ENCODE measurements at places on chromosomes 12 and 14.

GRCh38 chr14:102603293-102603907 is 11.0 kb downstream of the RCOR1 start:
- no peak for DNase-seq

DNA sequence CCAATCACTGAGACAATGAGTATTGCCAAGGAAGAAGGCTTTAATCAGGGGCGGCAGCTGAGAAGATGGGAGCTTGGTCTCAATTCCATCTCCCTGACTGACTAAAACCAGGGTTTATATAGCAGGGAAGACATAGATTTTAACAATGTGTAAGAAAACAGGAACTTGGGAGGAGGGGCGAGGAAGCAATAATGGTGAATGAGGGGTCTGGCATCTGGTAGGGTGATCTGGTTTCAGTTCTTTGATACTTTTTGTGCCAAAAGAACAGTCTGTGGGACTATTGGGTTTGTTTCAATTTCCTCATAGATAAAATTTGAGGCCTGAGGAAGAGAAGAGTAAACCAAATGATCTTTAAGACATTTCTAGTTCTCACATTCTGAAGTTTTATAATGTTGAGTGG is 49.2 kb downstream of the FUT8 start:
- DNase-seq: no peak

DNA sequence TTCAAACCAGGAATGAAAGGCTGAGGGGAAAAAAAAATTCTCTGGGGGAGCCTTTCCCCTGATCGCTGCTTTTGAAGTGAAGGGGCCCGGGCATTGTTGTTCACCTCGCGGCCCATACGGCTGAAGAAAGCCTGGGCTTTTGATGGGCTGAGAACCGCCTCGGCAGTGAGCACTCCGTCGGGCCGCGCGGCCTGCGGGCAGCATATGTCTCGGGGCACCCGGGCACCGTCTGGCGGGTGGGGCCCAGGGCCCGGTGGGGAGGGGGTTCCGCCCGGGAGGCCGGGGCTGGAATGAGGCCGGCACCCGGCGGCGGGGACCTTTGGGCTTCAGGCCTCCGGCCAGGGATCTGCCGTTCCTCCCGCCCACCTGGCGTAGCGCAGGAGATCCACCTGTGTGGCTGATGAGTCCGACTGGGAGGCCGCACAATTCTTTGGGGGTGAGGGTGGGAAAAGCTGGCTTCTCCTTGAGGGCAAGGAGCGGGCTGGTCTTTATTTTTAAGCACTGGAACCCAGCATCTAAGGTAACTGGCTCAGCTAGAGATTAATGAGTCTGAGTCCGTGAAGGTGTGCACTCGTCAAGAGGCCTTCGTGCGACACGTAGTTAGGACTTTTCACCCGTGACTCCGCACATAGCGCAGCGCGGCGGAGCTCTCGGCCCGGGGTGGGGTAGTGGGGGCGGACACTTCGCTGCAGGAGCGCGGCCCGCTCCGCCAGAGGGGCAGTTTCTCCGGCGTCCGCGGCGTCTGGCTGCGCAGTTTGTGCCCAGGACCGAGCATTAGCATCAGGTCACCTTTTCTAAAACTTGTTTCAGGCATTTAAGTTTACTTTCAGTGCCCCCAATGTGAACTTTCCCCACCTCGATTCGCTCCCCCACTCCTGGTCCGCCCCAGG is 10.6 kb downstream of the FOXA1 start:
- DNase-seq: no peak

DNA sequence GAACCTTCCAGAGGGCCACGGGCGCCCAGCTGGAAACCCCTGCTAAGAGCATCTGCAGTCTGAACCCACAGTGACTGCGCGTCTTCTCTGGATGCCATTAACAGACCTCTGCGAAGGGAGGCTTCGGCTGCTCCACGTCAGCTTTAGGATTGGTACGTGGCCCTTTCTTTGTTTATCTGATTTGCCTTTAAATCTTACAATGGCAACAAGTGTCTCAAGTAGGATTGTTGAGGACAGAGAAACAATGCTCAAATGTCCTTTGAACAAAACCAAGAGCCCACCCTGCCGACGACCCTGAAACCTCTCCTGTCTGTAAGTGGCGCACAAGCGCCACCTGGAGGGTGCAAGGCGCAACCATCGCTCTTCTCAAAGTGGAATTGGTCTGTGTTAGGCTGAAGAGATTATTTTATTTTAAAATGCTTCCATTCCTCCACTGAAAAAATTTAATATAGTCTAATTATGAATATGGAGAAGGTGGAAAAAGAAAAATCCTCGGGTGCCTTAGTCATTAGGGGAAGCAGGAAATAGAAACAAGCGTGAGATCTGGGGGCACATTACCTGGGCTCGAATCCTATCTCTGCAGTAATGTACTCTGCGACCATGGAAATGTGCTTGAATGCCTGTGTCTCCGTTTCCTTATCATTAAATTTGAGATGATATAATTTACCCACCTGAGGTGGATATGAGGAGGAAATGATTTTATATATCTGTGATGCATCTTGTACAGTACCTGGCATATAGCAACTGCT is 82.6 kb upstream of the PTPRB start:
- DNase-seq: peak; percentile 55

DNA sequence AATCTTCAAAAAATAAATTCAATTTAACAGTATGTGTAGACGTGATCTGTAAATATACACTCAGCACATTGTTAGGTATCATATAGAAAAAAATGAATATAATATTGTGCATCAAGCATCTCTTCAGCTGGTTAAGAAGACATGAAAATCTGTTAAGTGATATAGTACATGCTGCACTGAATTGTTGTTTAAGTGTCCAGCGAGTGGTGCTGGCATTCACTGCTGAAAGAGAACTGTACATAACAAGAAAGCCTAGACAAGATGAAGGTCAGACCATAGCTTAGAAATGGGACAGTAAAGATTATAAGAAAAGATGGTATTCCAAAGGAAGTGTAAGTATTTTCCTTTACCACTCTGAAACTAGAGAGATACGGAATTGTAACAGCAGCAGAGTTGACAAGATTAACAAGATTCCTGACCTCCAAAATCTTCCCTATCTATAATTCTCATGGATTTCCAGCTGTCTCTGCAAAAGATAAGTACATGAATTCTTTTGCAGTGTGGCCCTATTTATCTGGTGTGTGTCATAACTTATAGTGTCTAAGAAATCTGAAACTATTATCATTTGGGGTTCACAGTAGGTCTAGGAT is 198.6 kb downstream of the FLRT2 start:
- DNase-seq: no peak

DNA sequence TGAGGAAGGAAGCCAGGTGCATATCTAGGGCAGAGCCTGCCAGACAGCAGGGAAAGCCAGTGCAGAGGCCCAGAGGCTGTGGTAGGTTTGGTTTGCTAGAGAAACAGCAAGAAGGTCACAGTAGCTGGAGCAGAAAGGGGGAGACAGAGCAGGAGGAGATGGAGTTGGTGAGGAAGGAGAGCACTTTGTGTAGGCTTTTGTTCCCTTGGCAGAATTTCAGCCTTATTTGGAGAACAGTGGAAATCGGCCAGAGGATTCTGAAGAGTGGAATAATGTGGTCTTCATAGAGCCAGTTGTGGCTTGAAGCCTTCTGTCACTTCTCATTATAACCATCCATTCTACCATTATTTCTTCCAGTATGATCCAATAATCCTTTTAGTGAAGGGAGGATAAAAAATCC is 212.9 kb upstream of the FAR2 start:
- no peak for DNase-seq

DNA sequence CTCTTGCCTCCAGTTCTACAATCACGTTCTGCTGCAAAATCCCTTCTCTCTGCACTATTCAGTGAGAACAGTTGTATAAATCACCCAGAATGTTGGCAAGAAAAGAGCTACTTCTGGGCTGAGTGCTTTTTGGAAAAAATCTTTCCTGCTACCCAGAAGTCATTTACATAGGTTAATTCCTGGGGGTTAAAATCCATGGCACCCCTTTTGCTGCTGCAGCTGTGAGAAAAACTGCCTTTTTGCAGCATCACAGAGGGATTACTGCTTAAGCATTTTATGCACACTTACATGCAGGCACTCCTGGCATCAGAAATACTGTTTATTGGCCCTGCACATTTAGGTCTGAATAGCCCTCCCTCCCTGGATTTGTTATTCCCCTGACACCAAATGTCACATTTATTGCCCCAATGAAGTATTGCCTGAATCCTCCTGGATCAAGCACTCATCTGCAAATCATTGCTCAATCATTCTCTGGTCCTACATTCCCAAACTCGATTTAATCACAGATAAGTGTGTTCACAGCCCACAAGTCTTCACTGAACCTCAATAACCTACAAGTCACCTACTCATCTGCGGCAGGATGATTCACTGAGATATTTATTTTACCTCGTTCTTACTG is 43.1 kb upstream of the CCDC196 start:
- no peak for DNase-seq

GRCh38 chr14:69242311-69243224 is 17.4 kb upstream of the GALNT16 start:
- no peak for DNase-seq

- DNase-seq: no peak
These were observed 4.4 kb downstream of the TRMT61A start for GRCh38 chr14:103533137-103533998.

GRCh38 chr12:126182619-126183236 is 1117.5 kb downstream of the AACS start:
- DNase-seq: no peak

- no peak for DNase-seq
These were observed 246.2 kb downstream of the MSRB3 start for GRCh38 chr12:65524666-65525065.

DNA sequence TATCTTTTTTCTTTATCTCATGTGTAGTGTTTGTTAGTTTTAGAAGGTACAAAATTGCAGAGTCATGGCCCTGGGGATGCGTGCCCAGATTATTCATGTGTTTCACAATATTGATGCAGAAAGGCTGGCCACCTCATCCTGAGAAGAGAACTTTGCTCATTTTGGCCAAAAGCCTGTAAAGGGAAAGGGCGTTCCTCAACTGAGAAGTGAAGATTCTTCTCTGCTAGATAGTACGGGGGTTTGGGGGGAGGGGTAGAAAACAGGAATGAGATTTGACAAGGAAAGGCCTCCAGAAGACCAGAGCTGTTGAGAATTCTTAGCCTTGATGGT is 1.7 kb downstream of the MGST1 start:
- DNase-seq: no peak

GRCh38 chr14:61623927-61624326 is 71.4 kb upstream of the HIF1A start:
- DNase-seq: no peak

DNA sequence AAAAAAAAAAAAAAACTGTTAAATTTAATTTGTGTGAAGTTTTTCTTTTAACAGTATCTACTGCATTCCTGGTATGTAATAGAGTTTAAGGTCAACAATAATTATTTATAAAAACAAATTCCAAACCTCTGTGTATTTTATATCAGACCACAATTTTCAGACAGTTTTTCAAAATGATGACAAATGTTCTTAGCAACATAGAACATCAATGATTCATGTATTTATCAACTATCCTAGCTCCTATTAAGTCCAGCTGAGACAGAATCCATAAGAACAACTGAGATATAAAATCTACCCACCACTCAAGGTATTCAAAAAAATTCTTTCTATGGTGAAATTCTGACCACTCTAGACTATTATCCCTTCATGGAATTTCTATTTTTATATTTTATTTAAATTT is 144.5 kb downstream of the EPS8 start:
- no peak for DNase-seq

- no peak for DNase-seq
These were observed 51.0 kb upstream of the PRB2 start for GRCh38 chr12:11446372-11446771.

DNA sequence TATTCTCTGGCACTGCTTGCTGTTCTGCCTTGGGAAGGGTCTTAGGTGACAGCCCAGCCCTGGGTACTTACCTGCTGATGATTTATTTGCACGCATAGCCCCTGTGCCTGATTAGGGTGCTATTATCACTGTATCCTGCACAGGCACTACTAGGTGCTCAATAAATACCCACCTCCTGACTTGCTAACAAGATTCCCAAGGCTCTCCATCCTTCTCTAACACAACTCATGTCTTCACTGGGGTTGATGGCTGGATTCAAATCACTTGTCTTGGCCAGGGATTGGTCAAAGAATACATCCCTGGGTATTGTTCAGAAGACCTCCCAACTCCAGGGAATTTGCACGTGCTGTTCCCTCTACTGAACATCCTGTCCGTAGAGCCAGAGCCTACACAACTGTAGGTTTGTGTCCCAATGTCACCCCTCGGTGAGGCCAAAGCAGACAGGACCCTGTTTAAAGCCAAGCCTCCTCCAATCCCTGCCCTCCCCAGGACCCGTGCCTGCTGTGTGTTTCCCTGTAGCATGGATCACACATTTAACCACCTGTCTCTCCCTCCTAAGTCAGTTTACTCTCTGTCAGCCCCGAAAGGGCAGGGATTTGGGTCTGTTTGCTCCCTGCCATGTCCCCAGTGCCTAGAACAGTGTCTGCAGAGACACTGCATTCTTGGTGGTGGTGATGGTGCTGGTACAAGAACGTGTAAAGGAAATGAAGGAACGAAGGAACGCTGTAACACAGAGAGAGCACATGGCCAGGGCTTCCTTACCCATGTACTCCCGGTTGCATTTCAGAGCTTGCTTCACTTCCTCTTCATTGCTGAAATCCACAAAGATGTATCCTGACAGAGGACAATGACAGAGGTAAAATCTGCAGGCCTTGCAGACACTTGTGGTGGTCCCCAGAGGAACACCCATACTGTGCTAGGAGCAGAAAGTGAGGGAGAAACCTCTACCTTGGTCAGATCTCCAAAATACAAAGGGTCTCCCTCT is 16.5 kb downstream of the RBM19 start:
- DNase-seq: no peak

DNA sequence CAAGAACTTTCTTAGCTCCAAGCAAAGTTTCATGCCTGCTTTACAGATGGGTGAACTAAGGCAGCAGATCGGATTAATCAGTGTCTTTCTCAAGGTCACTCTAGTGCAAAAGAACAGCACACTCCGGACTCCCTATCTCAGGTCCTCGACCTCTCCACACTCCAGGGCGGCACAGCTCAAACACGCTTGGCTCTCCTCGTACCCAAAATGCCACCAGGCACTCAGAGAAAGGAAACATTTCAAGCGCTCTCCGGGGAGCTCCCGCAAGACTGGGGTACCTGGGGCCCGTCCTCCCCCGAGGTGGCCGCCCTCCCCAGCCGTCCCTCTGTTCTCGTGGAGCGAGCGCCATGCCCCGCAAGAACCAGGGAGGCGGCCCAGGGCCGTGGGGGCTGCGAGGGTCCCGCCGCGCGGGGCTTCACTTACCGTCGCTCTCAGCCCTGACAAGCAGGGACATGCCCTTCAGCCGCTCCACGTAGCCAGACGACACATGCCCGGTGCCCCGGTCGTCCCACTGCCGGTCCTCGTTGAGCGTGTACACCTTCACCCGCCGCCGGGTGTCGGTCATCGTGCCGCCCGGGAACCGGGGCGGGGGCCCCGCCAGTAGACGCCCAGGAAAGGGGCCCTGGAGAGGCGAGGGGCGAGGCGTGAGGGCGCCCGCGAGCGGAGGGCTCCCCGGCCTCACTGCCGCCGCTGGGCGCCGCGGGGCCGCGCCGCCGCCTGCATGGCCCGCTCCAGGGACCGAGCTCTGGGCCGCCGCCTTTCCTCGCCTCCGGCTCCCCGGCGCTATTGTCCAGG is 830 bp downstream of the PPP4R3A start:
- DNase-seq: peak; percentile 70
